Peyer's patch (tissue), 4 donors: ENCODE measurements at places on chromosomes 5 and 9. TPM values are rescaled to one million over a fixed set of nuclear protein-coding genes. Genes with fewer than 3 reads are reported as not detected.

The PLCXD3 gene
- 2.8 TPM for total RNA-seq

The ZFR gene
- 48.3 TPM for total RNA-seq

The FRMD3 gene
- total RNA-seq: 41.3 TPM

The PRDM9 gene
- not detected for total RNA-seq

The CCDC192 gene
- not detected for total RNA-seq

DNA sequence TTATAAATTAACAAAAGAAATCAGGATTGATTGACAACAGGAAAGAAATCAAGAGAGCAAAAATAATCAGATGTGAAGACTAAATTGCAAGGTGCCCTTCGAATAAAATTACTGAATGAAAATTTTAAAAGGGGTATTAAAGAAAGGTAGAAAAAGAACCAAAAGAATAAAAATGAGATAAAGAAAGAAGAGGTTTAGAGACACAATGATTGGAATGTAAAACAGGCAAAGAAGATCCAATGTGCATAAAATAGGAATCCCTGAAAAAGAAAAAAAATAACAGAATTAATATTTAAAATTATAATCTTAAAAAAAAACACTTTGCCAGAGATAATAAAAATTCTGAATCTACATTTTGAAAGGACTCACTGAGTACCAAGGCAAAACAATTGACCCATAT lies 73.0 kb downstream of the AP3B1 start:
- H3K4me1 ChIP-seq: no peaks in the 10 kb centered on the region
- no peak overlapping the region for H3K4me3 ChIP-seq
- DNase-seq: no peak
- H3K36me3 ChIP-seq: no peaks in the 10 kb centered on the region
- H3K27ac ChIP-seq: no peak overlapping the region

- H3K27ac ChIP-seq: no peak overlapping the region
- no peaks in the 10 kb centered on the region for H3K4me1 ChIP-seq
- H3K4me3 ChIP-seq: no peak overlapping the region
- no peak for DNase-seq
- no peaks in the 10 kb centered on the region for H3K36me3 ChIP-seq
Observed at GRCh38 chr9:3367185-3367584, 158.6 kb downstream of the RFX3 start.

GRCh38 chr9:124205686-124206352 lies 51.9 kb upstream of the NEK6 start:
- H3K27me3 ChIP-seq: no peaks in the 10 kb centered on the region
- no peaks in the 10 kb centered on the region for H3K36me3 ChIP-seq
- no peak for DNase-seq

GRCh38 chr5:103532086-103532734 lies 30.4 kb downstream of the NUDT12 start:
- H3K27ac ChIP-seq: no peak overlapping the region
- H3K36me3 ChIP-seq: no peaks in the 10 kb centered on the region
- DNase-seq: no peak
- H3K4me3 ChIP-seq: no peak overlapping the region
- H3K27me3 ChIP-seq: no peaks in the 10 kb centered on the region

- no peak overlapping the region for H3K27ac ChIP-seq
- H3K27me3 ChIP-seq: no peaks in the 10 kb centered on the region
Observed at GRCh38 chr9:38682713-38683112, 37.2 kb downstream of the FAM240B start.

- no peaks in the 10 kb centered on the region for H3K27me3 ChIP-seq
- H3K36me3 ChIP-seq: no peaks in the 10 kb centered on the region
Observed at GRCh38 chr9:4980086-4980727, 4.9 kb upstream of the JAK2 start.

- H3K27ac ChIP-seq: no peak overlapping the region
- DNase-seq: peak; percentile 69
- no peaks in the 10 kb centered on the region for H3K4me1 ChIP-seq
- H3K36me3 ChIP-seq: no peaks in the 10 kb centered on the region
- no peaks in the 10 kb centered on the region for H3K27me3 ChIP-seq
- no peak overlapping the region for H3K4me3 ChIP-seq
Observed at GRCh38 chr5:59174248-59174844, 591.5 kb downstream of the RAB3C start.

GRCh38 chr9:92685022-92685421 lies 15.1 kb upstream of the IPPK start:
- no peak for DNase-seq
- H3K4me1 ChIP-seq: no peaks in the 10 kb centered on the region
- H3K36me3 ChIP-seq: no peaks in the 10 kb centered on the region
- no peak overlapping the region for H3K4me3 ChIP-seq
- H3K27ac ChIP-seq: no peak overlapping the region
- H3K27me3 ChIP-seq: no peaks in the 10 kb centered on the region

- H3K4me1 ChIP-seq: no peaks in the 10 kb centered on the region
- H3K4me3 ChIP-seq: no peak overlapping the region
- H3K36me3 ChIP-seq: no peaks in the 10 kb centered on the region
- no peak for DNase-seq
- no peak overlapping the region for H3K27ac ChIP-seq
Observed at GRCh38 chr5:88298425-88298824, 29.8 kb upstream of the TMEM161B start.

DNA sequence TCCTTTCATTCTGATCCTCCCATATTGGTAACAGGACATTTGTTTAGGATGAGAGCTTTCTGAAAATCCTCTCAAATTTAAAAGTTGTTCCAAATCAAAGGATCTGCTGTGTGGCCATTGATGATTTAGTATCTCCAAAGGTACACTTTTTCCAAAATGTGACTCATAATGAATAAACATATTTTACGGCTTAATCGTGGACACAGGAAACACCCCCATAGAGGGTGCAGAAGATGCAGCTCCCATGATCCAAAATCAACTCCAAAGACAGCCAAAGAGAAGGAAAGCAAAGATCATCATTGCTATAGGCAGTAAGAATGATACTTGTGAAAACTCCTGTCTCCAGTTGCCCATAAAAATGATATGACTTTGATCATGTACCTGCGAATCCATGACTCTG lies 239.7 kb downstream of the PIK3R1 start:
- no peaks in the 10 kb centered on the region for H3K36me3 ChIP-seq
- H3K27ac ChIP-seq: no peak overlapping the region
- no peak for DNase-seq
- no peaks in the 10 kb centered on the region for H3K27me3 ChIP-seq
- no peaks in the 10 kb centered on the region for H3K4me1 ChIP-seq
